Lower lobe of right lung (tissue), 2 donors: ENCODE measurements at places on chromosomes 12 and 14. TPM values are rescaled to one million over a fixed set of nuclear protein-coding genes. Genes with fewer than 3 reads are reported as not detected.

Gene IKBIP
- 13.4 TPM for total RNA-seq

Gene ADAMTS20
- total RNA-seq = not detected

DNA sequence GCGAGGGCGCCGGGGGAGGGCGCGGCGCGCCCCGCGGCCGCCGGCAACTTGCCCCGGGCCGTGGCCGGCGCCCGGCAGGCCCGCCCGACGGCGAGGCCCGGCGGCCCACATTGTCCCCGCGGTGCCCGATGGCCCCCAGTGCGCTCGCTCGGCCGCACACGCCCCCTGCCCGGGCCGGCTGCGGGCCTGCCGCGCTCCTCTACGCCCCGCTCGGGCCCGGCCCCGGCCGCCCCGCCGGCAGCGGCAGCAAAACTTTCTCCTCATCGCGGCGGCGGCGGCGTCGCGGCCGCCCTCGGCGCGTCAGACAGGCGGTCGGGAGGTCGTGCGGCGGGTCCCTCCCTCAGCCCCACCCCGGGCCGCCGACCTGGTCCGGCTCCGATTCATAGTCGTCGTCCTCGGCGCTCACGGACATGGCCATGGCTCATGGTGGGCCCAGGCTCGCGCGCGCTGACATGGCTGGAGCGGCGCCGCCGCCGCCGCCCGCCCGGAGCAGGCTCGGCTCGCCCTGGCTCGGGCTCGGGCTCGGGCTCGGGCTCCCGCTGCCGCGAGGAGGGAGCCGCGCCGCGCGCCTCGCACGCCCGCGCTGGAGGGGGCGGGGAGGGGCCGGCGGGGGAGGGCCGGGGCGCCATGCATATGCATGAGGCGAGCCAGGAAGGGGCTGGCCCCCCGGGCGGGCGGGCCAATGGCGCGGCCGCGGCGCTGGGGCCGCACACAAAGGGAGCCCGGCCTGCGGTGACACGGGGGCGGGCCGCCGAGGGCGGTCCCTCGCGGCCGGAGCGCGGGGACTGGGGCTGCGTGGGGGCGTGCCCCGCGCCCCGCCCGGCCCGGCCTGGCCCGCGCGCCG, 67.1 kb downstream of the RNF34 start:
- peak overlapping the region; percentile 82 for H3K27ac ChIP-seq
- no peaks in the 10 kb centered on the region for H3K36me3 ChIP-seq
- H3K4me3 ChIP-seq = peak overlapping the region; percentile 65
- DNase-seq = peak; percentile 94
- H3K27me3 ChIP-seq = no peaks in the 10 kb centered on the region

GRCh38 chr14:93909429-93910128, 17.6 kb upstream of the FAM181A start:
- no peak overlapping the region for H3K27ac ChIP-seq
- no peak for DNase-seq
- no peaks in the 10 kb centered on the region for H3K4me1 ChIP-seq
- H3K36me3 ChIP-seq = no peaks in the 10 kb centered on the region
- H3K4me3 ChIP-seq = no peak overlapping the region

Gene GPD1
- total RNA-seq = 67.0 TPM

DNA sequence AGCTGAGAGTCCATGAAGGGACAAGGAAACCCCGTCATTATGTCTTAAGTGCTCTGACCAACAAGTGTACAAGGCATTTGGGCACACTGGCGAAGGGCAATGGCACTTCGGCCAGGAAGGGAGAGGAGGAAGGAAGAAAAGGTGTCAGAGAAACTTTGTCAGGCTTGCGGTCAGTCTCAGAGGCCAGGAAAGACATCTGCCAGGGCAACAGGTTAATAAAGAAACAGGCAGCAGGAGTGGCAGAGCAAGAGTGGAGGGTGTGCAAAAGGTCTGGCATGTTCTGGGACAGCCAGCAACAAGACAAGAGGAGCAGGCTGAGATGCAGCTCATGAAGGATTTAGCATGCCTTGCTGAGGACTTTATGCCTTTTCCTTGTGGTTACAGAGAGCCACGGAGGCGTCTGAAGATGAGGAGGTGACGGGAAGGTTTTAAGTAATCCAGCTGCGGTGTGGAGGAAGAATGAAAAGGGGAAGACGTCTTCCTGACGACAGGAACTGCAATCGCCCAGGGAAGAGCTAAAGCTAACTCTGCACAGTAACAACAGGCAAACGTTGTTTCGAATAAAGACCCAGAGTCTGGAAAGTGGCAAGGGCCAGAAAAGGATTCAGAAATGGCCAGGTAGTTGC, 13.1 kb downstream of the APPL2 start:
- H3K27ac ChIP-seq = no peak overlapping the region
- H3K36me3 ChIP-seq = peaks cover 38% of the 10 kb centered on the region

- H3K36me3 ChIP-seq = no peaks in the 10 kb centered on the region
- peaks cover 4% of the 10 kb centered on the region for H3K4me1 ChIP-seq
- no peak for DNase-seq
- no peaks in the 10 kb centered on the region for H3K27me3 ChIP-seq
Observed at GRCh38 chr12:64792128-64792527, 32.3 kb upstream of the TBC1D30 start.

Gene SERPINA9
- not detected for total RNA-seq

DNA sequence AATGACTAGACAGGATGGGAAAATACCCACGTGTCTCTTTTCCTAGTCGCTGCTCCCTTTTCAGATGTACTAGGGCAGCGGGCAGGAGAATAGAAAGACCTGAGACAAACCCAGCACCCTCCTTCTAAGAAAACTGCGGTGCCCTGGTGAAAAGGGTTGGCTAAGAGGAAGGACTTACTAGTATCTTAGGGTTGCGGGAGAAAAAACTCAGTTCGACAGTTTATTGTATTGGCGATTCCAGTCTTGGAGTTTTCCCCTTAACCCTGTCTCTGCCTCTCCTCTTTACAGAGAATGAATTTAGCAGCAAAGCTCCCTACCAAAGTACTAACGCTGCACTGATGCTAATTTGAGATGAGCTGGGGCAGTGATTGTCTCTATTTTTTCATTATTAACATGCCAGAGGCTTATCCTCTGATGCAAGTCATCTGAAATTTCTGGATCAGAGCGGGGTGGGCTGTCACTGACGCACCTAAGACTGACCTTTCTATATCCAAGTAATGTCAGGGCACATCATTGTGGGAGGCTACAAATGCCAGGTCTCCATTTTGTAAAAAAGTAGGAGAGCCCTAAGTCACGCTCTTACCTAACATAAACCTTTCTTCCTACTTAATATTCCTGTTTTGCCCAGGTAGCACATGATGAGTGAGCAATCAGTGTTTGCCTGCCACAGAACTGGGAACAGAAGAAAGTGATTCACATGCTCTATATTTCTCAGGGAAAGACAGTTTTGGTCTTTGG, 916 bp upstream of the PAWR start:
- no peak for DNase-seq
- H3K4me1 ChIP-seq = peaks cover 17% of the 10 kb centered on the region
- H3K4me3 ChIP-seq = peak overlapping the region; percentile 88
- peak overlapping the region; percentile 86 for H3K27ac ChIP-seq

Gene CMKLR1
- total RNA-seq = 25.6 TPM

Gene IRAK4
- 23.2 TPM for total RNA-seq

Gene OR4E2
- not detected for total RNA-seq

Gene CLEC4C
- total RNA-seq = not detected

GRCh38 chr12:105585107-105585506, 254.6 kb downstream of the C12orf75 start:
- H3K4me3 ChIP-seq = no peak overlapping the region
- no peak overlapping the region for H3K27ac ChIP-seq
- no peaks in the 10 kb centered on the region for H3K27me3 ChIP-seq
- no peaks in the 10 kb centered on the region for H3K36me3 ChIP-seq

DNA sequence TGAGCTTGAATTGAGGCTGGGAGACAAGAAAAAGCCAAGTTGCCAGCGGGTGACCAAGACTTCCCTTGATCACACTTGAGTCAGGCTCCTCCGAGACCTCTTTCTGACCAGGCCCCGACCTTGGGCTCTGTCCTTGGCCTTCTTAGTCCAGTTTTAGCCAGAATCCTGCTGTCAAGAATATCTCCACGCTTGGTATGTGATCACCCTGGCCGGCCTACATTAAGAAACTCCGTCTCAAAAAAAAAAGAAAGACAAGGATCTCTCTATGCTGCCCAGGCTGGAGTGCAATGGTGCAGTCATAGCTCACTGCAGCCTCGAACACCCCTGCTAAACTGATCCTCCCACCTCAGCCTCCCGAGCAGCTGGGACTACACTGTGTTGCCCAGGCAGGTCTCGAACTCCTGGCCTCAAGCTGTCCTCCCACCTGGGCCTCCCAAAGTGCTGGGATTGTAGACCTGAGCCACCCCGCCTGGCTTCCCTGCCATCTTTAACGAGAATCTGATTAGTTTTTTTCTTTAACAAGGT, 1.0 kb upstream of the ITPK1 start:
- no peaks in the 10 kb centered on the region for H3K36me3 ChIP-seq
- peaks cover 39% of the 10 kb centered on the region for H3K4me1 ChIP-seq
- H3K27me3 ChIP-seq = no peaks in the 10 kb centered on the region

Gene RAD9B
- 1.1 TPM for total RNA-seq

Gene GPR68
- total RNA-seq = 3.4 TPM

Gene TOGARAM1
- 18.5 TPM for total RNA-seq

GRCh38 chr12:66144791-66145754, 14.5 kb upstream of the LLPH start:
- H3K27ac ChIP-seq = peak overlapping the region; percentile 48
- H3K4me1 ChIP-seq = peaks cover 23% of the 10 kb centered on the region
- H3K27me3 ChIP-seq = no peaks in the 10 kb centered on the region

GRCh38 chr12:65534238-65534841, 255.9 kb downstream of the MSRB3 start:
- H3K36me3 ChIP-seq = no peaks in the 10 kb centered on the region
- DNase-seq = no peak
- H3K27ac ChIP-seq = no peak overlapping the region

DNA sequence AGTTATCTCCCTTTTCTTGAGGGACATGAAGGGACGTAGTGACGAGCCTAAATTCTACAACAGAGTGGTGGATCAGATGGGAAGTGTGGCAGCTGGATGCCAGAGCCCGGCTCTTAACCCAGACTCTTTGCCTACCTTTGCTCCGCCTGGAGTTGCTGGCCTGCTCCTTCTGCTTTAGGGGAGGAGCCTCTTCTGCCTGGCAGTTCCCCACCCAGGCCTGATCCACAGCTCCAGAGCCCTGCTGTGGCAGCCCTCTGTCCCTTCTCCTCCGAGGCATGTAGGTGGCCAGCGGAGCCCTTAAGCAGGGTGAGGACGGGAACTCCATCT, 2.3 kb upstream of the PRPH start:
- no peaks in the 10 kb centered on the region for H3K36me3 ChIP-seq
- peaks cover 38% of the 10 kb centered on the region for H3K4me1 ChIP-seq
- no peak for DNase-seq
- no peak overlapping the region for H3K27ac ChIP-seq
- H3K4me3 ChIP-seq = peak overlapping the region; percentile 28

- DNase-seq = no peak
- no peak overlapping the region for H3K27ac ChIP-seq
- no peak overlapping the region for H3K4me3 ChIP-seq
- no peaks in the 10 kb centered on the region for H3K36me3 ChIP-seq
- H3K4me1 ChIP-seq = no peaks in the 10 kb centered on the region
Observed at GRCh38 chr14:33016613-33017012, 77.9 kb downstream of the NPAS3 start.
